Activated CD4-positive, alpha-beta memory T cell treated with anti-CD3 and anti-CD28 coated beads, Interleukin-2, amount 10 ng/mL, durations not matched to agents 7 days and 5 days (primary cell): ENCODE measurements at places on chromosomes 12 and 14. TPM values are rescaled to one million over a fixed set of nuclear protein-coding genes. Genes with fewer than 3 reads are reported as not detected.

DNA sequence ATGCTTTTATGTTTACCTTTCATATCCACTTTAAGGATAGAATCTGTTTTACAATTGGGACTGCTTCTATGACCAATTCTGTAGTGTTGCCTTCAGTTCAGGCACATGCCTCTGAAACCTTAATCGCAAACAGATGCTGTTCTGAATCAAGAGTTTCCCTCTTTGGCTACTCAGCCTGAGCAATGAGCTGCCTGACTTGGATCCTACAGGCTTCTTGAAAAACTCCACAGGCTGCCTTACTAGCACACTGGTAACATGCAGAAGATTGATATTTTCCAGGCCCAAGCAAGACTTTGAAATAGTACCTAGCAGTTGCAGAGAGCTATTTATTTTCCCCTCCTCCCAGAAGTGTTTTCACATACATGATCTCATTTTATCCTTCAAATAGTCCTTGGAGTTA is 34.8 kb upstream of the PMCH start:
- DNase-seq = no peak

- no peak for DNase-seq
Observed at GRCh38 chr12:2633176-2633824, 161.5 kb upstream of the FKBP4 start.

DNA sequence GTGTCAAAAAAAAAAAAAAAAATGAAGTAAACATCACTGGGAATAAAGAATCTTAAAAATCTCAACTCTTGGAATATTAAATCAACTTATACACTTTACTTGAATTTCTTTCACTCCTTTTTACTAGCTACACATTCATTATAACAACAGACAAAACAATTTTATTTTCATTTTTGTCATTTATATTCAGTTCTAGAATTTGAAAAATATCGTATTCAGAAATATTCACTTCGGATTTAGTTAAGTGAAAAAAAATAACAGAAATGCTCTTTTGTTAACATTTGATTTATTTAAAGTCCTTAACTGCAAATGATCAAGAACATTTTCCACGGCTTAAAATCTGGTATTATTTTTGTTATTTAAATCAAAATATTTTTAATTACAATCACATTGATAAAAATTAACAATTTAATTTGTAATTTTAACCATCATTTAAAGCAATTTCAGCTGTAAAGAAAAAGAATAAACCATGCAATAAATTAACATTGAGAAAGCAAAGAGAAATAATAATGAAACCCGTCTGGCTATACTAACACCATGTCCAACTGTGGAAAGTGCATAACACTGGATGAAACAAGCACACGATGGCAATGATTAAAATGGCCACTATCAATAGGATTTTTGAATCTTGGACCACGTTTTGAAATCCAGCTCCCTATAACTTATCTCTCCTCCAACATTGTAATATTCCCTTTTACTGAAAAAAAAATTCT is 5.2 kb downstream of the FOXA1 start:
- no peak for DNase-seq

- no peak for DNase-seq
Observed at GRCh38 chr14:106487600-106487999, 961.2 kb downstream of the TMEM121 start.

DNA sequence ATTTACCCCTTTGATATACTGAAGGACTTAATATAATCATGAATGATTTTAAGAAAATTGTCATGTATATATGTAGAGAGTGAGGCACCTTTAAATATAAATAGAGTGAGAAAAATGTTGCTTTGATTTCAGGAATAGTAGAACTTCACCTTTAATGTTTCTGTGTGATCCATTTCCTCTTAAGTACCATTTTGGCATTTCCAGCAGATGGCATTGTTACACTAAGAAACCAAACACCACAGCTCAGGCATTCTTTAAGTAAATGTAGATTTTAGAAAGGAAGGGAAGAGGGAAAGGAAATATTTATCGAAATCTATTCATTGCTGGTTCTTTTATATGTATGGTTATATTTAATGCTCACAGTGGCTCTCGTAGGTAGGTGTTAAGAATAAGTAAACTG is 556.7 kb upstream of the FBXO33 start:
- DNase-seq = no peak

DNA sequence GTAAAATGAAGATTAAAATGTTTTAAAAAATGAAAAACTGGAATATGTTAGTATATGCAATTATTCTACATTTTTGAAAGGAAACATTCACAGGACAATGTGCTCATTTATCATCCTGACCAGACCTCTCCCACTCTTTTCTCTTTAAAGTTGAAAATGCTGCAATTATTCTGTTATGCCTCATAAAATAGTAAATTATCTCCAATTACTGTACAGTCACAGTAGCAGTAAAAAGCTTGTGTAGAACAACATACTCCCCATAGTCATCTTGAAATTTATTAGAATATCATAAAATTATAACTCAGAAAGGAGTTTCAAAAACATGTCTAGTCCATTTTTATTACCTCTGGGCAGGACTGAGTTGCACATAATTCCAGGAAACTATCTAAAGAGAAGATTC is 250.3 kb downstream of the SYT1 start:
- no peak for DNase-seq

DNA sequence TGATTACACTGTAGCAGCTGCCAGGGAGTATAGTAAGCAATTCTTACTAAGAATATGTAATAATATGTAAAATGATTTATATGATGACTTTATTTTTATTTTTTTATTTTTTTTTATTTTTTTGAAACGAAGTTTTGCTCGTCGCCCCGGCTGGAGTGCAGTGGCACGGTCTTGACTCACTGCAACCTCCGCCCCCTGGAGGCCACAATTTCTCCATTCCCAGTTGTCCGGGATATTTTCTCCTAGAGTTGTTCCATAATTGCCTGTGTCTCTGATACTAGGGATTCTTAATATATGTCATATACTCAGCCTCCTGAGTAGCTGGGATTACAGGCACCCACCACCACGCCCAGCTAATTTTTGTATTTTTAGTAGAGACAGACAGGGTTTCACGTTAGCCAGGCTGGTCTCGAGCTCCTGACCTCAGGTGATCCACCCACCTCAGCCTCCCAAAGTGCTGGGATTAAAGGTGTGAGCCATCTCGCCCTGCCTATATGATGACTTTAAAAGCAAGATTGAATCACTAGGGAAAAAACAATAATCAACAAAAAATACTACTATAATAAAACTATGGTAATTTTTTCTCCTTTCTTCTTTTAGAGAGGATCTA is 12.2 kb upstream of the ITPR2 start:
- DNase-seq = no peak

The DIO2 gene
- total RNA-seq = not detected
